MM.1S (cell line): ENCODE measurements at places on chromosomes 5 and 9.

DNA sequence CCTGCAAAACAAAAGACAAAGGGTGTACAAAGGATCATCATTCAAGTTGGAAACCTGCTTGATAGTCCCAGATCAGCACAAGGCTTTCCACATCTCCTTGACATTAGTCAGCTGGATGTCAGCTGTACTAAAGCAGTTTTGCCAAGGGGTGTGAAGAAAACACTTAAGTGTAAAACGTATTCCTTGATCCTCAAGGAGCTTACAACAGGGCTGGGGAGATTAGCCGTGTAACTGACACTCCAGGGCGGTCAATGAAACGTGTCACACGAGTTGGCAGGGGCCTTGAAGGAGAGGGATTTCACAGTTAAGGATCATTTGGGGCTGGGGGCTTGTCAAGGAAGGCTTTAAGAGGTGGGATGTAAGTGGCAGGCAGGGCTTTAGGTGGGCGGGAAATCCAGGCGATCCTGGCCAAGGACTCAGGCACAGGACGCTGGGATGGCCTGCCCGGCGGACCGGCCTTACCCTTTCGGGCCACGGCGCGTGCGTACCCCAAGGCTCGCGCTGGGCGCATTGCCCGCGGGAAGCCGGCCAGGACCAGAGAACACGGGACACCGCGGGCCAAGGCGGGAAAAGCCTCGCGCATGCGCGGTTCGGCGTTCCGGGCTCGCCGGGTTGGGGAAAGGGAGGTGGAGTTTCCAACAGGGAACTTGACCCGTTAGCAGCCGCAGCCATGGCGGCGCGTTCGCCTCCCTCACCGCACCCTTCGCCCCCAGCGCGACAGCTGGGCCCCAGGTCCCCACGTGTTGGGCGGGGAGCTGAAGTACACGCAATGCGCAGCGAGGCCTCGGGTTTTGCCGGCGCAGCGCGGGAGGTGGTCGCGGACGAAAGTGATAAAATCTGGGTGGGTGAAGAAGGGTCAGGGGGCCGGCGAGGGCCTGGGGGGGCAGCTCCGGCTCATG, at the start of gene CNTLN:
Gene CNTLN, plus strand, starts transcription at position 645 of the 899 bp plus-strand sequence. Its CDS starts 26 bp downstream, at position 671.
- DNase-seq = peak; percentile 62

- no peak for DNase-seq
These were observed 9.7 kb upstream of the CEL start for GRCh38 chr9:133051966-133052539.

- DNase-seq = no peak
These were observed 77.1 kb upstream of the GOLM1 start for GRCh38 chr9:86176468-86176867.

- no peak for DNase-seq
These were observed 127.0 kb upstream of the CACNA1B start for GRCh38 chr9:137750566-137750965.

DNA sequence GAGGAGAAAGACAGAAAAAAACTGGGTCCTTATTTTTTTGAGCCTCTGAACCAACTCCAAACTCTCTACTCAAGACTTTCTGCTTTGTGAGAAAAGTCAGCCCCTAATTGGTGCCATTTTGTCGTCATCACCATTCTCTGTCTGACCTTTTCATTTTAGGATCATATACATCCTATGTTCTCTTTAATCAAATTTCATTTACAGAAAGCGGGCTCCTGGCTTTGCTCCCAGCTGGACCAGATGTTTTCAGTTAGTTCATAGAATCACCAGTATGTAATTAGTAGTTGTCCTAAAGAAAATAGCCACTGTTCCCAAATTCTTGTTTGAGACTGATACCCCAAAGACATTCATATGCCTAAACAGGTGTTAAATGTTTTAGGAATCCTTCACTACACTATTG, 28.6 kb upstream of the SLCO4C1 start:
- DNase-seq = no peak

DNA sequence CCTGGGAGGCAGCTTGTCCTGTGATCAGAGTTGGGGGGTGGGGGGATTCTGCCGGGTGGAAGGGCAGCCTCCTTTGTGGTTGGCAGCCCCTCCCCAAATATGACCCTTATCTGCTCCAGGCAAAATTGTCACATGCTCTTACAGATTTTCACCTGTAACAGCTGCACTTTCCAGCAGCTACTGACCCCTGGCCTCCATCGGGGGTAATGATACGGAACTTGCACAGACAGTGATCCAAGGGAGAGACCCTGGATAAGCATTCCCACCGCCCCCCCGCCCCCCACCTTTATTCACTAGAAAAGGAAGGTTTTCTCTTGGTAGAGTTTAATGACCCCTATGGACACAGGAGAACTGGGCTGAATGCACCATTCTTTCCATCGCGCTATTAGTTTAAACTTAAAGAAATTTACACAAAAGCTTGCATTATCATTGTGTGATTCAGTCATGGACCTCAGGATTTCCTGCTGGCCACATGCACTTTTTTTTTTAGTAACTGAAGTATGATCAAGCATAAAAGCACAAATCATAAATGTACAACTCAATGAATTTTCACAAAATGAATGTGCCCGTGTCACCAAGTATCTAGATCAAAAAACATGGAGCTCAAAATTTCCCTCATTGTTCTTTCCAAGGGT, 10.7 kb upstream of the ZBTB34 start:
- DNase-seq = no peak

DNA sequence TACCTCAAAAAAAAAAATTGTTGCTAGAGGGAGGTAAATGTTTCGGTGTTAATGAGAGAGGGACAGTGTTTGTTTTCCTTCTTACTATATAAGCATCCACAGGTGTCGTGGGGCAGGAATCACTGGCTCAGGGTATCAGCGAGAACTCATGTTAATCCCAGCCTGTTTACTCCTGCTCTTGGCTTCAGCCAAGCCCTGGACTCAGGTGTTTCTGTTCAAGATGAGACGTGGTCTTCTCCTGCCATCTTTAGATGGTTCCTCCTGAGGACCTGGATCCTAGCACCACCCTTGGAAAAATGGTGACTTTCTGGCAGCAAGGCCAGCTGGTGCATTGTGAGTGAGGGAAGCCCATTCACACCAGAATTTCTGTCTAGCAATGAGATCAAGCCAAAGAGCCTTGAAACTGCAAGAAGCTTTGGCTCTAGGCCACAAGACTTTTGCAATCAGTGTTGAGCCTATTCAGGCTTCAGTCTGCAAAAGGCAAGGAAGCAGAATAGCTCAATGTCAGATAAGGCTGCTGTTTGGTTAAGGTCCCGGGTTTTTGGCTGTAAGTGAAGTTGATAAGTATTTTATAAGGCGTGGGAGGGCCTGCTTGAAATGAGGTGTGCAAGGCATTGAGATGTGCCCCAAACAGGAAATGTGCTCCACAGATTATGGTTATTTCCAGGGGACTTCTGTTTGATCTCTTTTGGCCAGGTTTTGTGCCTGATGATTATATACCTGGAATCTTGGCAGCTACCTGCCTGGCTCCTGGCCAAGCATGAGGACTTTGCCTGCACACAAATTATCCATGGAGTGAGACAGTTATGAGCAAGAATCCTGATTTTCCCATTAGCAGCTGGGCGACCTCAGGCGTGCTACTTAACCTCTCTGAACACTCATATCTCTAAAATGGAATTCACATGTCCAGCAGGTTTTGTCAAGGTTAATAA, 99.8 kb downstream of the TENT4A start:
- DNase-seq = no peak
